ENCODE measurements at places on chromosomes 2 and 18. TPM values are rescaled to one million over a fixed set of nuclear protein-coding genes. Genes with fewer than 3 reads are reported as not detected.

- H3K27me3 ChIP-seq: no peaks in the 10 kb centered on the region
- H3K4me1 ChIP-seq: no peaks in the 10 kb centered on the region
- H3K4me3 ChIP-seq: no peak overlapping the region
Measured at GRCh38 chr2:155442088-155442487, 743.6 kb downstream of the KCNJ3 start.

DNA sequence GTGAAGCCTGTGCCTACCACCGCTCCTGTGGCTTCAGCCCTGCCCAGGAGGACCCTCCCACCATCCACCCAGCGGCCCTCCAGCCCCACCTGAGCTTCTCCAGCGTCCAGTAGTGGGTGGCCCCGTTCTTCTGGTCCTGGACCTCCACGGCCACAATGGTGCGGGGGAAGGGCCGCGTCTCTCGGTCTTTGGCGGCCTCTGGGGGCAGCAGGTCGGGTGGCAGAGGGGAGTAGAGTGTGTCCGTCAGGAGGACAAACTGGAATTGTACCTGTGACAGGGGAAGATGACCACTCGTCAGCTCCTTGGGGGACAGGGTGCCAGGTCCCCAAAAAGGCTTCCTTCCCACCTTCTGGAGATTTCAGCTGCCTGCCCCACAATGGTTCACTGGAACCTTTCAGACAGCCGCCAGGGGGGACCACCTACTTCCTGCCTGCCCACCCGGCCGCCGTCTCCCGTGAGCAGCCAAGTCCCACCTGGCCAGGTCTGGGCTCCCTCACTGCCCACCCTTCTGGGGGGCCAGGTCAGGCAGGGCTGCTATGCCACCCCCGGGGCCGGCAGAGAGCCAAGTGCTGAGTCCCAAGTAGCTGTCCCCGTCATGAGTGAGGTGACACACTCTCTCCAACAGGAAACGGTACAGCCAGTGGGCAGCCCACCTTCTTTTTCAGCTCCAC is 59.3 kb downstream of the KIF1A start:
- no peaks in the 10 kb centered on the region for H3K4me1 ChIP-seq
- DNase-seq: no peak
- H3K4me3 ChIP-seq: no peak overlapping the region
- peaks cover 4% of the 10 kb centered on the region for H3K36me3 ChIP-seq
- H3K27me3 ChIP-seq: no peaks in the 10 kb centered on the region
- H3K27ac ChIP-seq: no peak overlapping the region

GRCh38 chr18:57859314-57859713 is 56.2 kb upstream of the ATP8B1 start:
- H3K27me3 ChIP-seq: peaks cover 5% of the 10 kb centered on the region
- no peaks in the 10 kb centered on the region for H3K4me1 ChIP-seq
- no peak overlapping the region for H3K27ac ChIP-seq
- no peak overlapping the region for H3K4me3 ChIP-seq
- DNase-seq: no peak

GRCh38 chr2:49831698-49832367 is 677.5 kb upstream of the FSHR start:
- no peak overlapping the region for H3K4me3 ChIP-seq
- no peak for DNase-seq
- no peaks in the 10 kb centered on the region for H3K27me3 ChIP-seq

Gene HOXD13
- 0.43 TPM for total RNA-seq

Gene SLC23A3
- total RNA-seq: 5.5 TPM

Gene KHK
- total RNA-seq: 28.4 TPM

DNA sequence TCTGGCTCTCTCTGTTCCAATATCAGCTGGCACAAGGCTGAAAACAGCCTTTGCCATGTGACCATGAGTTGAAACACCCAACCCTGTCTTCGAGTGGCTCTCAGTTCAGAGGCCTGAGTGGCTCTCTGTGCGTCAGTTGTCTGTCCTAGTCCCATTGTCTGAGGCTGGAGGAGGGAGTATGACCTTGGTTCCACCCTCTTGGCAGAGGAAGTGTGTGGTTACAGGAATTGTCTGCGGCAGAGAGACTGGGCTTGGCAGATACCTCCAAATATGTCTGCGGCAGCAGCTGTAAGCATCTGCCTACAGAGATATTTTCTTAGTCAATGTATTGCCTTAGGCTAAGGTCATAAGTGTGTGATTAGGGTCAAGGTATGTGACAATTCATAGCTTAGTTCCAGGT is 32.6 kb downstream of the CNGA3 start:
- peaks cover 14% of the 10 kb centered on the region for H3K4me1 ChIP-seq
- H3K36me3 ChIP-seq: no peaks in the 10 kb centered on the region
- no peak for DNase-seq
- no peak overlapping the region for H3K27ac ChIP-seq
- H3K4me3 ChIP-seq: no peak overlapping the region

- DNase-seq: no peak
- no peaks in the 10 kb centered on the region for H3K27me3 ChIP-seq
- H3K27ac ChIP-seq: no peak overlapping the region
- H3K4me1 ChIP-seq: peaks cover 4% of the 10 kb centered on the region
- H3K36me3 ChIP-seq: no peaks in the 10 kb centered on the region
Measured at GRCh38 chr2:195830968-195831950, 174.2 kb downstream of the SLC39A10 start.

Gene ADCYAP1
- total RNA-seq: 1.2 TPM

GRCh38 chr18:32717126-32717525 is 55.7 kb downstream of the KLHL14 start:
- H3K27ac ChIP-seq: no peak overlapping the region
- peaks cover 3% of the 10 kb centered on the region for H3K27me3 ChIP-seq
- no peaks in the 10 kb centered on the region for H3K36me3 ChIP-seq
- DNase-seq: no peak

Data from type B pancreatic cell (in vitro differentiated cells).